ENCODE measurements at places on chromosomes 16 and 17.

GRCh38 chr17:731644-732066 lies 741 bp upstream of the TLCD3A start:
- peak; percentile 3 for DNase-seq

DNA sequence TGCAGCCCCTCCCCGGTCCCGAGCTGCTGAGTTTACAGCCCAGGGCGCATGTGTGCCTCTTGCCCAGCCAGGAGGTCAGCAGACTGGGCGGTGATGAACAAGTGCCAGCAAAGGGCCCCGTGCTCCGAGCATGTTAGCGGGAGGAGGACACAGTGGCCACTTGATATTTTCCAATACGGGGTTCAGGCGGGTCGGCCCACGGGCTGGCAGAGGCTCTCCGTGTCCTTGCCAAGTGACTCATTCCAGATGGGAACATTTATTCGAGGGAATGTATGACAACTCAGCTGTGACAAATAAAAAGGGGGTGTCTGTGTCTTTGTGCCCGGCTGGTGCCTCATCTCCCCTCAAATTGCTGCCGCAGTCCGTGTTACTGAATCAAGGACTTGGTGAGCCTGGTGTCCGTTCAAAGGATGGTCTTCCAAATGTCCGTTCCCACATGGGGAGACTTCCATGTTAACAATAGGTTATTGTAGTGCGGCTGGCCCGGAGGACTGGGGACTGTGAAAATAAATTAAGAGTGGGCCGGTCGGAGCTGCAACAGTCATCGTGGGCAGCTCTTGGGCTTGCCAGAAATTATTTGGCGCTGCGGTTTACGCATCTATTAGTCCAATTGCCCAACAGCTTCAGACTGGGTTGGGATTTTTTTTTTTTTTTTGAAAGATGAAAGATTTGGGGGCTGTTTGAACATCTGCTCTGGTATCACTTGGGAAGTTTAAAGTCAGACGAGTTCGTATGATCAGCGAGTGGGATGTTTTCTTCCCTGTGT lies 174.0 kb upstream of the CIBAR2 start:
- no peak for DNase-seq

DNA sequence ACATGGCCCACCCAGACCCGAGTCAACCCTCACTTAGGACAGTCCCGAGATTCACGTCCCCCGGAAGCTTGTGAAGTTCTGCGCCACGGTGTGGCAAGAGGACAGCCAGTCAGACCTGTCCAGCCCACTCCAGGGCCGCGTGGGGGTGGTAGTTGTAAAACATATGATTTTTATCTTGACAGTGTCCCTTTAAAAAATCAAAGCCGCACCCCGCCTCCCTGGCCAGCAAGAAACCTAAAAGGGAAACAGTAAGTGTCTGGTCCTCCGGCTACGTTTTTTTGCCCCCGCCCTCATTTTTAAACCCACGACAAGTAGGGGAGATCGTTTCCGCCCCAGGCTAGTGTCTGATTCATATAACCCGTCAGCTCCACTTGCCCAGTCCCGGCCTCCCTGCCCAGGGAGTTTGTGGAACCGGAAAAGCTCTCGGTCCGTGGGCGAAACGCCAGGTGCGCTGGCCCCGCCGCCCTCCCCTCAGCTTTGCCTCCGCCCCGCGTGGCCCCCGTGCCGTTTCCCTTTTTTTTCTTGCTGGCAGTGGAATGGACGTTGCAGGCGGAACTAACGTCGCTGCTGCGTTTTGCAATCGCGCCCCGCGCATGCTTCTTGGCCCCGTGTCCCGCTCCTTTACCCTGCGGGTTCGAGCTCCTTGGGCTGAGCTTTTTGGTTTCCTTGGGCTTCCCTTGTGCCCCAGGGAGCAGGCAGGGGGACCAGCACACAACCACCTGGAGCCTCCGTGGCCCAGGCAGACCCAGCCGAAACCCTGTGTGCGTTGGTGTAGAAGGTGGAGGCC lies 13.3 kb upstream of the NUDT16L1 start:
- DNase-seq, result no peak

DNA sequence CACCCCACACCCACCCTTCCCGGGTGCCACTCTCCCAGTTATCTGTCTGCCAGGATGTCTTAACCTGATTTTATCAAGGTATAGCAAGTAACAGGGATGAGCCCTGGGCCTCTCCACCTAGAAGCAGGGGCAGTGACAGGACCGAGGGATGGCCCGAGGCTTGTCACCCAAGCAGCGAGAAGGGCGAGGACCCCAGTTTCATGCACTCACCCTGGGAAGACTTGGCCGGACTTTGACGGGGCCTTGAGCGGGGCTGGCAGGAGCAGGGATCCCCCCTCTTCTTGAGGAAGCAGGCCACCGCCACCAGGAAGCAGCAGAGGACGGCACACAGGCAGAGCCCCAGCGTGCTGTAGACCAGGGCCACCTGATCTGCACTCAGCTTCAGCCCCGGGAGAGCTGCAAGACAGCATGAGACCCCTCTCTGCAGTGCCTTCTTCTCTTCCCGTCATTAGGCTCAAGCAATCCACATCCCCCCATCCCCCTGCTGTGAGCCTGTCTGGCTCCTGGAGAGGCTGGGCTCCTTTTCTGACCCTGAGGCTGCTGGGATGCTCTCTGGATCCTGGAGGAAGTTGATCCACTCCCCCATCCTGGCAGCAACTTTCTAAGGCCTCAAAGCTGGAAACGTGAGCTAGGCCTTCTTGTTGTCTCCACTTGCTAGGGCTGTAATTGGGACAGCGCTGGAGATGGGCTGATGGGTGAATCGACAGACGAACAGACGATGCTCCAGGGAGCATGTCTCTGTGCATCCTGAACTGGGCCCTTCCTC lies 31.6 kb downstream of the TNFRSF13B start:
- no peak for DNase-seq

DNA sequence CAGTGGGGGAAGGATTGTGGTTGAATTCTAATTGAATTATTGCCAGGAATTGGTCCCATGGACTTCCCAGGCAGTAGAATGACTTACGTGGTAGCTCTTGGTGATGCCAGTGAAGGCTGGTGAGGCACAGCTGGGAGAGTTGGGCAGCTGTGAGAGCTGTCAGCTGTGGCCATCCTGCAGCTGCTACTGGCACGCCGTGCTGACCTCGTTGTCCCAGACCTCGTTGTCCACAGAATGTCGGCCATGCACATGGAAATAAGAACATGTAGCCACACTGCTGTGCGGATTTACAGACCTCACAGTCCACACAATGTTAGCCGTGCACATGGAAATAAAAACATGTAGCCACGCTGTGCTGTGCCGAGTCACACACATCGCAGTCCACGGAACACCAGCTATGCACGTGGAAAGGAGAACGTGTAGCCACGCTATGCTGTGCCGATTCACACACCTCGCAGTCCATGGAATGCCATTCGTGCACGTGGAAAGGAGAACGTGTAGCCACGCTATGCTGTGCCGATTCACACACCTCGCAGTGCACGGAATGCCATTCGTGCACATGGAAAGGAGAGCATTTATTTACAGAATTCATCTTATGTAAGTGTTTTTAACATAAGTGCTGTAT lies 59.2 kb downstream of the BANP start:
- DNase-seq, result no peak

GRCh38 chr17:63842173-63842539 lies 329 bp downstream of the SMARCD2 start:
- DNase-seq, result no peak

DNA sequence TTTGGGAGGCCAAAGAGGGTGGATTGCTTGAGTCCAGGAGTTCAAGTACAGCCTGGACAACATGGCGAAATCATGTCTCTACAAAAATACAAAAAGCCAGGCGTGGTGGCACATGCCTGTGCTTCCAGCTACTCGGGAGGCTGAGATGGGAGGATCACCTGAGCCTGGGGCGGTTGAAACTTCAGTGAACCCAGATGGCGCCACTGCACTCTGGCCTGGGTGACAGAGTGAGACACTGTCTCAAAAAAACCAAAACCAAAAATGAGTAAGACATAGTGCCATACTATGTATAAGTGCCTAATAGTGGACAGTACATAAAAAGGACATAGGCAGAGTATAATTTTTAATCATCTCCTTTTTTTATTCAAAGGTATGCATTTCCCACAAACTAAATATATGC lies 4.0 kb downstream of the CTC1 start:
- DNase-seq, result no peak

- no peak for DNase-seq
Observed at GRCh38 chr16:54059319-54059718, 227.3 kb downstream of the IRX3 start.

- no peak for DNase-seq
Observed at GRCh38 chr17:76671912-76672262, 28.3 kb upstream of the ST6GALNAC1 start.

GRCh38 chr17:57311281-57312216 lies 55.2 kb downstream of the MSI2 start:
- no peak for DNase-seq

- no peak for DNase-seq
Observed at GRCh38 chr17:46977348-46977747, 1.7 kb downstream of the RPRML start.

- no peak for DNase-seq
Observed at GRCh38 chr16:59328961-59329360, 594.8 kb upstream of the GOT2 start.

- DNase-seq, result no peak
Observed at GRCh38 chr17:73610331-73610911, 33.8 kb downstream of the SDK2 start.

DNA sequence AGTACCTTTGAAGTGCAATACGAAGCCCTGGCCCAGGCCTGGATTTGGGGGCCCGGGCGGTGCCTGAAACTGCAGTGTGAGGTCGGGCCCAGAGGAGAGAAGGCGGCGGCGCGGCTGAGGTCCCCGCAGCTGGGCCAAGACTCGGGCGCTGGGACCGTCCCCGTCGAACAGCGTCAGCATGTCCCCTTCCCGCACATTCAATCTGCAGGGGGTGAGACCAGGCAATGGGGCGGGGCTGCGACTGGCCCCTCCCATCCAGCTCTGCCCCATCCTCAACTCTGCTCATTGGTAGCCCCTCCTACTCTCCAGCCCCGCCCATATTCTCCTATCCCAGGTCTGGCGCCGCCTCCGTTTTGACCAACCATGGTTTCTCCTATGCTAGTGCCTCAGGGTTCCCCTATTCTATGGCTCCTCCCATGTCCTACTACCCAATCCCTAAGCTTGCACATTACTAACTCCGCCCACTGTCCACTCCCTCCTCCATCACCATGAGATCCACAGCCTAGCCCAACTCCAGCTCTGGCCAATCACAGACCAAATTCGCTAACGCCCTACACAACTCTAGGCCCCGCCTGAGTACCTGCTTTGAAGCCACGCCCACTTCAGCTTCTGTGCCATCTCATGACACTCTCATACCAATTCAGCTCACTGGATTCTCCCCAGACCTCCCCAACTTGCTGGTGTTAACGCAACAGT lies 14.4 kb upstream of the CDIPT start:
- peak; percentile 72 for DNase-seq

- no peak for DNase-seq
Observed at GRCh38 chr17:3826191-3826590, 19.9 kb downstream of the NCBP3 start.

GRCh38 chr16:19948186-19949104 lies 63.8 kb upstream of the GPRC5B start:
- DNase-seq, result no peak

GRCh38 chr17:36668824-36669223 lies 67.4 kb downstream of the MRM1 start:
- no peak for DNase-seq

GRCh38 chr17:38428112-38428642 lies at the start of gene ARHGAP23:
Gene ARHGAP23, plus strand, starts transcription at chr17:38428464. Its CDS starts 22 bp downstream, at chr17:38428486.
- DNase-seq, result no peak

Data from activated T-cell treated with anti-CD3 and anti-CD28 coated beads for 48 hours (primary cell).